ENCODE measurements at places on chromosomes 6 and 20. TPM values are rescaled to one million over a fixed set of nuclear protein-coding genes. Genes with fewer than 3 reads are reported as not detected.

DNA sequence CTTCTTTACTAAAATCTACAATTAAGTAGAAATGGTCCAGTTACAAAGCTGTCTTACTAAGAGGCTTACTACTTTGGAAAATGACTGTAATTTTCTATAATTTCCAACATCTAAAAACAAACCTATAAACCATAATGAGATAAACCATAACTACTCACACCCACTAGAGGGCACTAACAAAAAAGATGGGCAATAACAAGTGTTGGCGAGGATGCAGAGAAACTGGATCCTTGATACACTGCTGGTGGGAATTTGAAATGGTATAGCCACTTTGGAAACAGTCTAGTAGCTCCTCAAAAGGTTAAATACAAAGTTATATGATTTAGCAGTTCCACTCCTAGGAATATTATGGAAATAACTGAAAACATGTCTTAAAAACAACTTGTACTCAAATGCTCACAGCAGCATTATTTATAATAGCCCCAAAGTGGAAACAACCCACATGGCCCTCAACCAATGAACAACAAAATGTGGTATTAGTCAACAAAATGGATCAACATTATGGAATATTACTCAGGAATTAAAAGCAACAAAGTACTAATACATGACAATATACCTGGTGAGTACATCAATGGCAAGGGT is 50.6 kb downstream of the GJA10 start:
- H3K27me3 ChIP-seq, result no peaks in the 10 kb centered on the region
- H3K4me3 ChIP-seq, result no peak overlapping the region
- peaks cover 6% of the 10 kb centered on the region for H3K4me1 ChIP-seq
- DNase-seq, result no peak
- no peaks in the 10 kb centered on the region for H3K36me3 ChIP-seq

EPB41L2 gene
- total RNA-seq, result 120 TPM

- no peak for DNase-seq
- H3K36me3 ChIP-seq, result no peaks in the 10 kb centered on the region
- no peak overlapping the region for H3K4me3 ChIP-seq
Observed at GRCh38 chr20:4603724-4604123, 118.0 kb upstream of the PRND start.

DNA sequence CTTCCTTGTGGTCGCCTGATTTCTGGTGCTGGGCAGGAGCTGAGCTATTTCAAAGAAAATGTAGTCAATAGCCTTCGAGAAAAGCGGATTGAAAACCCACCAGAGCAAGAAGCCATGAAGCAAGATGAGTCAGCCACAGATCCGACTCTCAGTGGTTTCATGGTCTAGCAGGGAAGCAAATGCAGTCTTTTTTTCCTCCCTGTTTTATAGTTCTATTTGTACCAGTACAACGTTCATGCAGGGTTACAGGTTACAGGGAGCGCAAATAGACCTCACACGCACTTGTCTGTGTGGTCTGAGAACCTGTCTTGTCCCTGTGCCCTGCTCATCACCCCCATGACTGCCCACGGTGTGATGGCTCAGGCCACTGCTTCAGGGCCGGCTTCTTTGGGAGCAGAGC is 309.8 kb upstream of the SUPT3H start:
- no peak overlapping the region for H3K4me3 ChIP-seq
- H3K27me3 ChIP-seq, result no peaks in the 10 kb centered on the region
- no peak overlapping the region for H3K27ac ChIP-seq
- DNase-seq, result no peak
- H3K36me3 ChIP-seq, result no peaks in the 10 kb centered on the region

CGAS gene
- total RNA-seq, result 0.16 TPM

GRCh38 chr6:112437058-112437457 is 89.9 kb downstream of the RFPL4B start:
- H3K27me3 ChIP-seq, result no peaks in the 10 kb centered on the region
- H3K4me1 ChIP-seq, result no peaks in the 10 kb centered on the region
- H3K4me3 ChIP-seq, result no peak overlapping the region
- DNase-seq, result no peak
